ENCODE measurements at places on chromosomes 13 and 19.
A peak's percentile ranks its signal among the peaks of the same experiment; 100 is the strongest.

DNA sequence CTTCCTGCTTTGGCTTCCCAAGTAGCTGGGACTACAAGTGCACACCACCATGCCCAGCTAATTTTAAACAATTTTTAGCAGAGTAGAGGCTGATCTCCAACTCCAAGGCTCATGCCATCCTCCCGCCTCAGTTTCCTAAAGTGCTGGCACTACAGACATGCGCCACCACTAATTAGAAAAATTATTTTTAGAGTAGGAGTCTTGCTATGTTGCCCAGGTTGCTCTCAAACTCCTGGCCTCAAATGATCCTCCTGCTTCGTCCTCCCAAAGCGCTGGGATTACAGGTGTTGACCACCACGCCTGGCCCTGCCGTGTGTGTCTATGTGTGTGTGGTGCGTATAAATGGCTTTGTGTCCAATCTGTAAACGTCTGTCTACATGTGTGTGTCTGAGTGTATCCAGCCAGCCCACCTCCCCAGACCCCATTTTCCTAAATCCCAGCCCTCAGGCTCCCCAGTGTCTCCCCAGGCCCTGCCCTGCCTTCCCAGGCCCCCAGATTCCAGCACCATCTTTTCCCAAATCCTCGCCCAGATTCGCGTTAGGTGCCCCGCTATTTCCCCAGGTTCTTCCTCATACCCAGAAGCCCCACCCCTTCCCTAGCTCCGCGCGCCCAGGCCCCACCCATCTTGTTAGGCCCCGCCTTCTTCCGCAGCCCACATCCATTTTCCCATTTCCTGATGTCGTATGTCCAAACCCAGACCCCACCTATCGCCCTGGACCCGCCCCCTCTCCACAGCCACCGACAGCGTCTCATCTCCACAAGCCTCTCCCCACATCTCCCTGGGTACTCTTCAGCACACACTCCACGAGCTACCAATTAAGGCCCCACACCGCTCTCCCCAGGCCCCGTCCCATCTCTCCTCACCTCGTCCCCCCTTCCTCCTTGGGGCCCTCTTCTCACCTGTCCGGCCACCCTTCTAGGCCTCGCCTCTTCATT, 24.9 kb downstream of the SLC8A2 start:
- no peak for DNase-seq
- no peak overlapping the region for H3K27ac ChIP-seq
- peak overlapping the region; percentile 50 for H3K4me3 ChIP-seq
- no peaks in the 10 kb centered on the region for H3K36me3 ChIP-seq
- peaks cover 43% of the 10 kb centered on the region for H3K4me1 ChIP-seq

GRCh38 chr19:6590827-6591319, at the start of gene CD70:
Gene CD70 (minus strand): TSS chr19:6591150. CDS start chr19:6591002, 148 bp downstream.
- peaks cover 39% of the 10 kb centered on the region for H3K27me3 ChIP-seq
- peak within 1 kb of the TSS; percentile 85 for H3K4me3 ChIP-seq
- H3K27ac ChIP-seq = peak within 1 kb of the TSS; percentile 97
- peak; percentile 41 for DNase-seq

DNA sequence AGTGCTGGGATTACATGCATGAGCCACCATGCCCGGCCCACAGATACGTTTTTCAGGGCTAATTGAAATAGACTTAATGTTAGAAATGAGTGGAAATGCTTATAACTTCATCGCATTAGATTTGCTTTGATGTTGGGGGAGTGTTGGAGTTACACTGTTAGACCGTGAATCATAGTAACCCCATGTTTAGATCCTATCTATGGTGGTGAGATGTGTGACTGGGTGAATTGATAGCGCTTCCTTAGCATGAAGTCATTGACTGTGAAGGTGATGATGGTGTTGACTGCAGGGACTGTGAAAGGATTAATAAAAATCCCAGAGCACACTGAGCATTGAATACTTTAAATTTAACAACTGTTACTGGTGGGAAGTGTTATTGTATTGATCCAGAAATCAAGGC, 1.7 kb downstream of the ZNF264 start:
- peaks cover 40% of the 10 kb centered on the region for H3K36me3 ChIP-seq
- H3K27me3 ChIP-seq = no peaks in the 10 kb centered on the region
- peak overlapping the region; percentile 89 for H3K4me3 ChIP-seq
- H3K4me1 ChIP-seq = peaks cover 43% of the 10 kb centered on the region
- no peak for DNase-seq

DNA sequence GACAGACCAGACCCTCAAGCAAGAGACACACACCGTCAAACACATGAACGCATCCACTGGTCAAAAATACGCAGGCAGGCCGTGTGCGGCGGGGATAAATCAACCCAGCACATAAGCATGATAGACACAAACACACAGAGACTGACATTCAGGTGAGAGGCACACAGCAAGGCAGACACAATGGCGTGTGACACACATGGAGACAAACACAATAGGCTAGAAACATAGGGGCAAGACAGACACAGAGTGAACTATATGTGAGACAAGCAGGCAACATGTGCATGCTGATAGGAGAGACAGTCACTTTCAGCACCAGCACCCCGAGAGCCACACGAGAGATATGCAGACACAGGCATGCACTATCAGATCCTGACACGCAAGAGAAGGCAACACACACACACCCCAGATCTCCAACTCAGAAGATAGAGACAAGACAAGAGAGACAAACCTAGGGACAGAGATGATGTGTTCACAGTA, 6.9 kb upstream of the JUNB start:
- no peaks in the 10 kb centered on the region for H3K27me3 ChIP-seq
- no peak overlapping the region for H3K4me3 ChIP-seq
- DNase-seq = no peak

DNA sequence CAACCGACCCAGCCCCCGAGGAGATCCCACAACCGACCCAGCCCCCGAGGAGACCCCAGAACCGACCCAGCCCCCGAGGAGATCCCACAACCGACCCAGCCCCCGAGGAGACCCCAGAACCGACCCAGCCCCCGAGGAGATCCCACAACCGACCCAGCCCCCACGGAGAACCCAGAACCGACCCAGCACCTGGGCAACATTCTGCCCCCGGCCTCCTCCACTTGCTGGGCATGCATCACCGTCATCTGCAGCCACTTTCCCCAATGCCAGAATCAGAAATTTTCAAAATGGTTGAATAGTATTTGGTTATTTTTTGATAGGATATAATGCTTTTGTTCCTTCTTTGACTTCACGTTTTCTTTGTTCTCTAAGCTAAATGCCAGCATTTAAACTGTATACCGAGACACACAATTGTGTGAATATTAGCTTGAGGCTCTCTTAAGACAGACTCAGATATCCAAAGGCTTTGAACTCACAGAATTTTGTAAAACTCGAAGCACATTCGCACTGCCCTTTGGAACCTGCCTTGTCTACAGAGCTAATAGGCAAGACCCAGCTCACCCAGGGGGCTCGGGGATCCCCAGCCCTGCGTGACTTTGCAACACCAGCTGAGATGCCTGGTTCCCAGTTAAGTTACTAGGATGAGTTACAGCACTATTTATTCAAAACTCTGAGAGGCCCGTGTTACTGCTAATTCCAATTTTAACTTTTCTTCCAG, 15.5 kb upstream of the RASA3 start:
- peak overlapping the region; percentile 98 for H3K27ac ChIP-seq
- H3K4me1 ChIP-seq = peaks cover 68% of the 10 kb centered on the region
- H3K4me3 ChIP-seq = peak overlapping the region; percentile 79
- no peaks in the 10 kb centered on the region for H3K27me3 ChIP-seq
- DNase-seq = no peak

DNA sequence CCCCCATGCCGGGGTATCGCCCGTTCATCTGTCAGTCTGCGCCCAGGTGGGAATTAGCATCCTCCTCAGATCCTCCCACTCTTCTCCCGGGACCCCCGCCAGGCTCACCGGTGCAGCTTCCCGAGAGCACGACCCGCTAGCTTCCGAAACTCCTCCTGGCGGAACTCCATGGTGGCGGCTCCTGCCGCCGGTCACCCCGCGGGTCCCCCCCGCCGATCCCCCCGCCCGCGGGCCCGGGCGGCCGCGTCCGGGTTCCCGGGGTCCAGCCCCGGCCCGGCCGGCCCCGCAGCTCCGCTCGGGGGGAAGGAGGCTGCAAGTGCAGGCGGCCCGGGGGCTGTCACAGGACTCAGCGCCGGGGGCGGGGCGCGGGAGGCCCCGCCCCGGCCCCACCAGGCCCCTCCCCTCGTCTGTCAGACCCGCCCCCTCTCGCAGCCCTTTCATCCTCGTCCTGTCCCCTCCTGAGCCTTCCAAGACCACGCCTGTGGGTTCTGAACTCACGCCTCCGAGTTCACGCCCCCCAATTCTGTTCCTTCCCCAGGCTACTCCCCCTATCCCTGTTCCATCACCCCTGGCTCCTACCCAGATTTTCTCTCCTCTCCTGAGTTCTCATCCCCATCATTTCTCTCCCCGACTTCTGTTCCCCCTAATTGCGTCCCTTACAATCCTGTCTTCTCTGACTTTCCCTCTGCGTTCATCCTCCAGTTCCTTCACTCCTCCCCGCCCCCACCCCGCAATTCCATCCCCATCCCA, at the start of gene SLC17A7:
SLC17A7 (minus strand) TSS at position 318 of the 750 bp plus-strand sequence; CDS start at position 170, 148 bp downstream.
- DNase-seq = no peak
- peak within 1 kb of the TSS; percentile 74 for H3K27ac ChIP-seq
- peaks cover 65% of the 10 kb centered on the region for H3K27me3 ChIP-seq
- H3K36me3 ChIP-seq = peaks cover 11% of the 10 kb centered on the region
- H3K4me1 ChIP-seq = peaks cover 50% of the 10 kb centered on the region

DNA sequence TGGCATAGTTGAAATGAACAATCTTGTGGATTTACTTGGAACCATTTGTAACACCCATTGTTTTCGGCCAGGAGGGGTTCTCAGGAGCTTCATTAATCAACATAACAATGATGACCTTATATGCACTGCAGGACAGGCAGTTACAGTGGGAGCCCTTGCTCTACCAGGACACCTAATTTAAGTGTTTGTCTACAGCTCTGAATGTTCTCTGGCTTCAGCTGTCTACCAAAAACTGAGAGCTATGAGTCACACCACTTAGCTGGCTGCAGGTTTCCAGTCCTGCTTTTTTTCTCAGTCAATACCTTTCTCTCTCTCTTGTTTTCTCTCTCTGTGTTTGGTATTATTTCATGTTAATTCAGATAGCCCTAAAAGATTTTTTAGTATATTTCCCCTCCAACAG, 105.4 kb upstream of the MBNL2 start:
- peaks cover 25% of the 10 kb centered on the region for H3K27me3 ChIP-seq
- no peaks in the 10 kb centered on the region for H3K36me3 ChIP-seq
- DNase-seq = no peak
- no peak overlapping the region for H3K4me3 ChIP-seq
- no peak overlapping the region for H3K27ac ChIP-seq
- H3K4me1 ChIP-seq = peaks cover 9% of the 10 kb centered on the region

- H3K36me3 ChIP-seq = no peaks in the 10 kb centered on the region
- no peak for DNase-seq
- H3K4me3 ChIP-seq = no peak overlapping the region
Observed at GRCh38 chr13:21833921-21834320, 163.0 kb downstream of the FGF9 start.

GRCh38 chr13:110297011-110297410, 9.9 kb downstream of the COL4A1 start:
- H3K27me3 ChIP-seq = peaks cover 51% of the 10 kb centered on the region
- no peaks in the 10 kb centered on the region for H3K36me3 ChIP-seq
- H3K4me3 ChIP-seq = no peak overlapping the region
- H3K4me1 ChIP-seq = no peaks in the 10 kb centered on the region
- no peak overlapping the region for H3K27ac ChIP-seq

GRCh38 chr19:38290631-38291147, 13.4 kb upstream of the C19orf33 start:
- H3K27ac ChIP-seq = no peak overlapping the region
- no peak overlapping the region for H3K4me3 ChIP-seq
- H3K4me1 ChIP-seq = no peaks in the 10 kb centered on the region

DNA sequence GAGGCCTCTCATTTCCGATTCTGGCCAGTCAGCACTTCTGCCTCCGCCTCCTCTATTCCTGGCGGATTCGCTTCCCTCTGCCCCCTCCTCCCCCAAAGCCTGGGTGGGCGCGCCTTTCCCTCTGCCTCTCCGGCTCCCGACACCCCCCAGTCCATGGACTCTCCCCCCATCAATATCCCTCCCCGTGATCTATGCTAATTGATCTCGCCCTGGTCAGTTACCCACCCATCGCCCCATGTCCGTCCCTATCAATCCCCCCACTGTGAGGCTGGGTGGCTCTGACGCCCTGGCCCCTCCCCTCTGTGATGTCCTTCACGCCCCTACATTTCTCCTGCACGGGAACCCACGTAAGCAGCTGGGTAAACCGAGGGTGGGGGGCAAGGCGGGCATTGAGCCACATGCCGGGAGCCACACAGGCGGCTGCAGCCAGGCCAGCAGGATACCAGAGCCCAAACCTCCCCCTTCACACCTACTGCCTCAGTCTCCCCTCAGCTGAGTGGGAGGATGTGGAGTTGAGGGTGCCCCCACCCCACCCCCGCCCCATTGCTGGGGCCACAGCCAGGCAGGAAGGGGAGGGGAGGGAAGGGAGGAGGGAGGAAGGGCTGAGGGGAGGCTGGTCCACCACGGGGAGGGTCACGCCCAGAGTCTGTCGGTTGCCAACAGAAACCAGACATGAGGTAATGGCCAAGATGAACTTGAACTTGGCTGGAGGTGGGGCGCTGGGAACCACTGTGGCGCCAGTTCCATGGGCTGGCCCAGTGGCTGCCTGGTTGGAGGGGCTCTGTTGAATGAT, 21.0 kb downstream of the SMIM24 start:
- no peaks in the 10 kb centered on the region for H3K27me3 ChIP-seq
- no peak for DNase-seq
- no peak overlapping the region for H3K27ac ChIP-seq
- no peaks in the 10 kb centered on the region for H3K4me1 ChIP-seq
- no peak overlapping the region for H3K4me3 ChIP-seq

DNA sequence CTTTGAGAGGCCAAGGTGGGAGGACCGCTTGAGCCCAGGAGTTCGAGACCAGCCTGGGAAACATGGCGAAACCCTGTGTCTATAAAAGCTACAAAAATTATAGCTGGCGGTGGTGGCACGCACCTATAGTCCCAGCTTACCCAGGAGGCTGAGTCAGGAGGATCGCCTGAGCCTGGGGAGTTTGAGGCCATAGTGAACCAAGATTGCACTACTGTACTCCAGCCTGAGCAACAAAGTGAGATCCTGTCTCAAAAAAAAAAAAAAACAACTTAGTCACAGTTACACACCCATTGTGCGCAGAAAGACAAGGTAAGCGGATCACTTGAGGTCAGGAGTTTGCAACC, 728 bp upstream of the DENND1C start:
- H3K27ac ChIP-seq = peak overlapping the region; percentile 86
- no peaks in the 10 kb centered on the region for H3K27me3 ChIP-seq
- peak overlapping the region; percentile 80 for H3K4me3 ChIP-seq
- no peak for DNase-seq

DNA sequence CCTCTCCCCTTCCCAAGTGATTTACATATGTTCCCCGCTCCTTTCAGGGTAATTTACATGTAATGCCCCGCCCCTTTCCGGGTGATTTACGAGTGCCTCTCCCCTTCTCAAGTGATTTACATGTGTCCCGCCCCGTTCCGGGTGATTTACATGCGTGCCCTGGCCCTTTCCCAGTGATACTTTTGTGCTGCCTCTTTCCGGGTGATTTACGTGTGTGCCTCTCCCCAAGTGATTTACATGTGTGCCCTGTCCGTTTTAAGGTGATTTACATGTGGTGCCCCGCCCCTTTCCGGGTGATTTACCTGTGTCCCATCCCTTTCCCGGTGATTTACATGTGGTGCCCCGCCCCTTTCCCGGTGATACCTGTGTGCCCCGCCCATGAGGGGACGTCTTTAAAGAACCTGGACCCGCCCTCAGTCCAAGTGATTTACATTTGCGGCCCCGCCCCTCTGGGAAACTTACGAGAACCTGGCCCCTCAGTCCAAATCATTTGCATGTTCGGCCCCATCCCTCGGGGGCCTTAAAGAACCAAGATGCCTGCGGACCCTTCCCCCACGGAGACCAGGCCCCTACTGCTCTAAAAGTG, 559 bp upstream of the LENG9 start:
- peaks cover 36% of the 10 kb centered on the region for H3K4me1 ChIP-seq
- H3K27ac ChIP-seq = peak overlapping the region; percentile 88
- peaks cover 43% of the 10 kb centered on the region for H3K36me3 ChIP-seq
- DNase-seq = peak; percentile 76
